ENCODE measurements at places on chromosomes 5 and 9.

GRCh38 chr5:89276566-89277305 lies 393.8 kb upstream of the MEF2C start:
- H3K4me3 ChIP-seq: no peak overlapping the region
- DNase-seq: no peak
- H3K4me1 ChIP-seq: no peaks in the 10 kb centered on the region
- H3K27ac ChIP-seq: no peak overlapping the region
- no peaks in the 10 kb centered on the region for H3K27me3 ChIP-seq

GRCh38 chr9:72903103-72903502 lies 49.8 kb downstream of the ALDH1A1 start:
- H3K4me1 ChIP-seq: no peaks in the 10 kb centered on the region
- no peak overlapping the region for H3K27ac ChIP-seq
- H3K27me3 ChIP-seq: no peaks in the 10 kb centered on the region

GRCh38 chr9:132481053-132481849 lies 71.2 kb downstream of the CFAP77 start:
- H3K36me3 ChIP-seq: no peaks in the 10 kb centered on the region
- H3K4me3 ChIP-seq: no peak overlapping the region
- no peak overlapping the region for H3K27ac ChIP-seq
- H3K27me3 ChIP-seq: no peaks in the 10 kb centered on the region
- DNase-seq: no peak
- no peaks in the 10 kb centered on the region for H3K4me1 ChIP-seq

- DNase-seq: no peak
- no peak overlapping the region for H3K27ac ChIP-seq
- H3K36me3 ChIP-seq: peaks cover 5% of the 10 kb centered on the region
- H3K4me3 ChIP-seq: no peak overlapping the region
- no peaks in the 10 kb centered on the region for H3K27me3 ChIP-seq
- H3K4me1 ChIP-seq: no peaks in the 10 kb centered on the region
These were observed 42.6 kb downstream of the CSNK1G3 start for GRCh38 chr5:123554601-123555000.

DNA sequence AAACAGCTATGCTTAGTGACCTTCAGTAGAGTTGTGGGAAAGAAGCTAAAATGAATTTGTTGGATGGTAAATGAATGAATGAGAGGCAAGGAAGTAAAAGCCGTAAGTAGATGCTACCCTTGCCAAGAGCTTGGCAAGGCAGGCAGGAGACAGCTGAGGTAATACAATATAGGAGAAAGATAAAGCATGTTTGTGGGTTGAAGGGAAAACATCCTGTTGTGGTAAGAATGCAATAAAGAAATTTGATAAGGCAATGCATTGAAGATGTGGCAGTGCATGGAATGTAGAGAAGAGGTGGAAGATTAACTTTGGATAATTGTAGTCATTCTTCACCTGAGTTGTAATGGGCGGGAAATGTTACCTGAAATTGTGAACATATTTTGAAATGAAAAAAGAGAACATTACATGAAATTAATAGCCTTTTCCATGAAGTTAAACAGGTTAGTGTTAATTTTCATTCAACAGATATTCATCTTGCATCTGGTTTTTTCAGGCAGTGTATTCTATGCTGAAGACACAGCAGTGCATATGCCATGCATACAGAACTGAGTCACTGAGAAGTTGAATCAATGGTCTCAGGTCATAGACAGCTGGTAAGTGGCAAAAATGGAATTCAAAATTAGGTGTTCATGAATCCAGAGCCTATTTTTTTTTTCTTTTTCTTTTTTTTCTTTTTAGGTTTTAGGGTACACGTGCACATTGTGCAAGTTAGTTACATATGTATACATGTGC lies 43.4 kb upstream of the SPINK5 start:
- no peaks in the 10 kb centered on the region for H3K27me3 ChIP-seq
- no peak overlapping the region for H3K4me3 ChIP-seq
- no peaks in the 10 kb centered on the region for H3K36me3 ChIP-seq

DNA sequence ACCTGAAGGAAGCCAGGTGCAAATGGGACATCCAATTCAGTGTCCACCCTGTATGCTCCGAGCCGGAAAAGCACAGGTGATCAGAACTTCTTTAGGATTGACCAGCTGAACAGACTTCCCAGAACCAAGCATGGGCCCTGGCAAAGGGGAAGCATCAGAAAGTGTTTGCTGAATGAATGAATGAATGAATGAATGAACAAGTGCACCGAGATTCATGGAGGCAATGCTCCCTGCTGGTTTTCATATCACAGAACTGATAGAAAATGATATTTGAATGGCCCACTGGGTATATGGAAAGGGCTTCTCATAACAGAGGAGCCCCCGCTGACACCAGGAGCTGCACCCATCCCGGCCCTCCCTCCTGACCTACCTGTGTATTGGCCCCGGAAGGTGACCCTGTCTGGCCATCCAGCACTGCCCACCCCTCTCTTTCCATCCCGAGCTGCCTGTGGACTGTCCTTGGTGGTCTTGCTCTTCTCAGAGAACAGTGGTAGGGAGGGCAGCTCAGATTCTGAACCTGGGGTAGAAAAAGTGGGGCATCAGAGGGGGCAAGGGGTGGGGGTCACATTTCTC lies 15.9 kb downstream of the ORM2 start:
- no peaks in the 10 kb centered on the region for H3K27me3 ChIP-seq
- H3K27ac ChIP-seq: no peak overlapping the region

GRCh38 chr9:108582726-108583125 lies 273.1 kb downstream of the ACTL7B start:
- no peaks in the 10 kb centered on the region for H3K36me3 ChIP-seq
- no peak overlapping the region for H3K4me3 ChIP-seq
- H3K27ac ChIP-seq: no peak overlapping the region
- no peaks in the 10 kb centered on the region for H3K27me3 ChIP-seq
- peaks cover 2% of the 10 kb centered on the region for H3K4me1 ChIP-seq

DNA sequence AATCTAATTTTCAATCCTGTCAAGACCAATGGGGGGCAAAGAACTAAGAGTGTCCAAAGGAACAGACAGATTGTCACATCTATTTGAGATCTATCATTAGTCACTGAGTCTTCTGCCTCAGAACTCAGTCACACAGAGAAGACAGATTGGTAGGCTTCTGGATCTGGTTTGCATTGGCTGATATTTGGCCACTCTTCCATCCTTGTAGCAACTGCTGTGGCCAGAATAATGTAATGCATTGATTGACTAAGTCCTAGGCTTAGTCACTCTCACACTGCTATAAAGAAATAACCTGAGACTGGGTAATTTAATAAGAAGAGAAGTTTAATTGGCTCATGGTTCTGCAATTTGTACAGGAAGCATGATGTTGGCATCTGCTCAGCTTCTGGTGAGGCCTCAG lies 458.5 kb downstream of the ACTL7B start:
- no peak overlapping the region for H3K4me3 ChIP-seq
- no peaks in the 10 kb centered on the region for H3K36me3 ChIP-seq
- DNase-seq: no peak
- H3K27me3 ChIP-seq: no peaks in the 10 kb centered on the region

DNA sequence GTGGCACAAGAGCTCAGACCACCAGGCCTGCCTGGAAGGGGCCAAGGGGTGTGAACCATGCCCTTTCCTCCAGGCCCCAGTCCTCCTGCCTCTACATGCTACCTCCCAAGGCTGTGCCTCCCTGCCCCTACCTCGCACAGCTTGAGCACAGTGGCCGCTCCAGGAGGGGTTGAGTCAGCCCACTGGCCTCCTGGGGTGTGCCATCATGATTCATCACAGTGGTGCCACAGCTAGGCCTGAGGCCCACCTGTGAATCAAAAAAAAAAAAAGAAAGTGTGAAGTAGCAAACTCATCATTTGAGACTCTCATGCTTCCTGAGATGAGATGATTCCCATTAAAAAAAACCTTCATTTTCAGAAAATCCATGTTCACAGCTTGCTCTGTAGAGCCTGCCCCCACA lies 240.5 kb downstream of the HSPA4 start:
- no peaks in the 10 kb centered on the region for H3K36me3 ChIP-seq
- H3K27ac ChIP-seq: no peak overlapping the region
- no peak for DNase-seq
- H3K4me1 ChIP-seq: no peaks in the 10 kb centered on the region
- no peaks in the 10 kb centered on the region for H3K27me3 ChIP-seq

DNA sequence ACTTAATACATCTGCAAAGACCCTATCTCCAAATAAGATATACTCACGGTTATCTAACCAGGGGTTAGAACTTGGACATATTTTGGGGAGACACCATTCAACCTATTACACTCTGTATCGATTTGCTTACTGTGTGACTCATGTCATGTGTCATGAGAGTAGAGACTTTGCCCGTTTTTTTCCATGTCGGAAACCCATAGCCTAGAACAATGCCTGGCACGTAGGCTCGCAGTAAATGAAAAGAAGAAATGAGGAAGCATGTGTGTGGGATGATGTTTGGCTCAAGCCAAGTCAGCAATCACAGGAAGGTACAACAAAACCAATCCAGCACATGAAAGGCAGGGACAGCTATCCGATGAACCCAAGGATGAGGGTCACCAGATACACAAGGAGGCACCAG lies 94.6 kb upstream of the DNAH5 start:
- H3K4me3 ChIP-seq: no peak overlapping the region
- no peak overlapping the region for H3K27ac ChIP-seq
- peaks cover 2% of the 10 kb centered on the region for H3K27me3 ChIP-seq
- DNase-seq: no peak
- H3K4me1 ChIP-seq: peaks cover 18% of the 10 kb centered on the region

DNA sequence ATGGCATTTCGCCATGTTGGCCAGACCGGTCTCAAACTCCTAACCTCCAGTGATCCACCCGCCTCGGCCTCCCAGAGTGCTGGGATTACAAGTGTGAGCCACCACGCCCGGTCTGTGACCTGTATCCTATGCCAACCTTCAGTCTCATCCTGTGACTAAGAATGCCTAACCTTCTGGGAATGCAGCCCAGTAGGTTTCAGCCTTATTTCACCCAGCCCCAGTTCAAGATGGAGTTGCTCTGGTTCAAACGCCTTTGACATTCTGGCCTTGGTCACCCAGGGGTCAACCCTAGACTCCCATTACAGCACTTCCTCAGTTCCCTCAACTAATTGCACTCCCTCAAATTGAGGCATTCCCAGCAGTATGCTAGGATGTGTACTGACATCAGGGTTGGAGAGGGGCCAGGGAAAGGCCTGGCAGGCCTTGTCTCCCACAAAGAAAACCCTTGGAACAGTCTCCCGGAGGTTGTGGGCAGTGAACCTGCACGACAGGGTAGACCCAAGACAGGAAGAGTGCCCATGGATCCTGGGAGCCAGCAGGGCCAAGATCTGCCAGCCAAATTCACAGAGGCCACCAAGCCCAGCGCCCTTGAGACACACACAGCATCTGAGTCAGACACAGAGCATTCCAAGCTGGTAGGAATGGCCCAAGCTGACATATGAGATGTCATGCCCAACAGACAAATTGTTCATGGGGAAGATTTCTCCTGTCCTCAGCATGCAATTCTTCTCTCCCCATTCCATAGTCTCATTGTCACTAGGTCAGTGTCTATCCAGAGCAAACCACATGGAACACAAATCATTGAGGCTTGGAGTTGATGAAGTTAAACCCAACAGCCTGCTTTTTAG lies 24.9 kb upstream of the SMU1 start:
- no peak for DNase-seq
- H3K27ac ChIP-seq: no peak overlapping the region
- no peaks in the 10 kb centered on the region for H3K27me3 ChIP-seq
- no peaks in the 10 kb centered on the region for H3K36me3 ChIP-seq

- H3K4me1 ChIP-seq: peaks cover 7% of the 10 kb centered on the region
- H3K36me3 ChIP-seq: no peaks in the 10 kb centered on the region
- peak; percentile 84 for DNase-seq
- H3K4me3 ChIP-seq: no peak overlapping the region
- no peaks in the 10 kb centered on the region for H3K27me3 ChIP-seq
These were observed 106.1 kb downstream of the SH3TC2 start for GRCh38 chr5:148956477-148957385.

GRCh38 chr5:145949474-145949873 lies 13.1 kb downstream of the SH3RF2 start:
- H3K4me1 ChIP-seq: no peaks in the 10 kb centered on the region
- no peaks in the 10 kb centered on the region for H3K36me3 ChIP-seq
- H3K27me3 ChIP-seq: no peaks in the 10 kb centered on the region
- H3K4me3 ChIP-seq: no peak overlapping the region
- DNase-seq: no peak
- no peak overlapping the region for H3K27ac ChIP-seq

GRCh38 chr5:125293223-125293622 lies 546.8 kb upstream of the ZNF608 start:
- no peak for DNase-seq
- H3K4me3 ChIP-seq: no peak overlapping the region
- peaks cover 1% of the 10 kb centered on the region for H3K4me1 ChIP-seq
- no peaks in the 10 kb centered on the region for H3K36me3 ChIP-seq
- no peak overlapping the region for H3K27ac ChIP-seq

DNA sequence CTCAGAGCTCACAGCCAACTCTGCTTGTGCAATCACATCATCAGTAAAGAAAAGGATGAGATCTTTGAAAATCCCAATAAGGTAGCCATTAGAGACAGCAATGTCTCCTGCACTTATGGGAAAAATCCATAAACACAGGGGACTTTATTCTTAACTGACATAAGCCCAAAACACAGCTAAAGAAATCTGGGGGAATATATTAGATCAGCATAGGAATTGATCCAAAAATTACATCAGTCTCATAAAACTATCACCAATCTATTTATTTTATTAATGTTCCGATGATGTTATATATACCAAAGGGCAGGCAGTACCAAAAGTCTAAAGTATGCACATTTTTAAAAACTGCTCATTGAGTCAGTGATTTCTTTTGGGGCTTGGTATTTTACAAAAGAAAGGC lies 6.9 kb downstream of the MRPS27 start:
- peaks cover 42% of the 10 kb centered on the region for H3K36me3 ChIP-seq
- no peaks in the 10 kb centered on the region for H3K4me1 ChIP-seq
- DNase-seq: no peak
- H3K27me3 ChIP-seq: no peaks in the 10 kb centered on the region
- H3K27ac ChIP-seq: no peak overlapping the region
- no peak overlapping the region for H3K4me3 ChIP-seq

- no peak overlapping the region for H3K4me3 ChIP-seq
- H3K27ac ChIP-seq: no peak overlapping the region
- no peak for DNase-seq
- H3K36me3 ChIP-seq: no peaks in the 10 kb centered on the region
- H3K4me1 ChIP-seq: no peaks in the 10 kb centered on the region
These were observed 112.5 kb downstream of the PPP2R2B start for GRCh38 chr5:146766013-146766412.

DNA sequence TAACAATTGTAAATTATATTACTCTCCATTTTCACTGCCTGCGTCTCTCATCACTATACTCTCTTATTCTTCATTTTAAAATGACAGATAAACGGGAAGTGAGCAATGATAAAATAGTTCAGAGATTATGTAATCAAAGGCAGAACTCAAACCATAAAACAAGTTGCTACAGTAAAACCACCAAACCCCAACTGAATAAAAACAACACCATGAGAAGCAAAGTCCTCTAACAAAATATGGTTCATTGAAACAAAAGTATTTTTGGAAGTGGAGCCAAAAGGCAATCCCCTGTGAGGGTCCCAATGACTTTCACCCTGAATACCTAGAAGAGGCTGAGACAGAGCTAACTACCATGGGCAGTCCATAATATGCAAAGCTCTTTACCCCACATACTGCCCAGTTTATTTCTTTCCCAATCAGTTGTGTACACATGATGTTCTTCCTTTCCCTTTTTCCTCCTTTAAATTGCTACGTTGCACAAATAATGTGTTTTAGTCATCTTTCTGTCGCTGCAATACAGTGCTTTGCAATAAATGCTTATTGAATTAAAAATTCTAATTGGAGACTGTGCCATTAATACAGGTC lies 64.0 kb upstream of the PTGER4 start:
- no peak for DNase-seq
- H3K27me3 ChIP-seq: no peaks in the 10 kb centered on the region
- no peaks in the 10 kb centered on the region for H3K4me1 ChIP-seq
- H3K36me3 ChIP-seq: no peaks in the 10 kb centered on the region
- H3K27ac ChIP-seq: no peak overlapping the region

GRCh38 chr5:45279109-45279508 lies 417.1 kb downstream of the HCN1 start:
- no peak overlapping the region for H3K27ac ChIP-seq
- H3K36me3 ChIP-seq: peaks cover 30% of the 10 kb centered on the region
- no peaks in the 10 kb centered on the region for H3K4me1 ChIP-seq
- no peak overlapping the region for H3K4me3 ChIP-seq
- no peak for DNase-seq

Measured in H9 (cell line).